ENCODE measurements at places on chromosomes 4 and X.

GRCh38 chr4:76691807-76692582 lies 205.9 kb downstream of the SOWAHB start:
- DNase-seq: no peak

DNA sequence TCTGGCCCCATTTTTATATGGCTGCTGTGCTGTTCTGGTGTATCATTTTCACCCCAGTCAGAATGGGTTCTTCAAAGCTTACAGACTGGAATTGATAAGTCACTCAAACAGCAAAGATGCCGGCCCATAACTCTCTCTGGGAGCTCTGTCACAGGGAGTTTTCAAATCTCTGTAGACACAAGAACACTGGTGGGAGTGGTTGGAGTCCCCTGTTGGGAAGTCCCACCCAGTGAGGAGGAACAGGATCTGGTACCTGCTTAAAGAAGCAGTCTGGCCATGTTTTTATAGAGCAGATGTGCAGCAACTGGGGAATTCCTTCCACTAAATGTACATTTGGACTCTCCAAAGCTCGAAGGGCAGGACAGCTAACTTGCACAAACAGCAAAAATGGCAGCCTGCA lies 69.3 kb upstream of the UGT2B7 start:
- no peak for DNase-seq

DNA sequence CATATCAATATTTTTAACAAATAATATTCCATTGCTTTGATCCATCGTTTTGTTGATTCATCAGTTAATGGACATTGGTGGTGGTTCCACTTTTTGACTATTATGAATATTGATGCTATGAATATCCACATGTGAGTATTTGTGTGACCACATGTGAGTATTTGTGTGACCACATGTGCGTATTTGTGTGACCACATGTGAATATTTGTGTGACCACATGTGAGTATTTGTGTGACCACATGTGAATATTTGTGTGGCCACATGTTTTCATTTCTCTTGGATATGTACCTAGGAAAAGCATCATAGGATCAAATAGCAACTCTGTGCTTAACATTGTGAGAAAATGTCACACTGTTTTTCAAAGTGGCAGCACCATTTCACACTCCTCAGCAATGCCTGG lies 433.6 kb upstream of the FRG1 start:
- no peak for DNase-seq

- no peak for DNase-seq
Observed at GRCh38 chrX:143165778-143166177, 140.1 kb downstream of the SPANXN4 start.

GRCh38 chrX:17591741-17592110 lies 145.6 kb upstream of the SCML1 start:
- no peak for DNase-seq

GRCh38 chr4:128311659-128312403 lies 24.2 kb upstream of the PGRMC2 start:
- DNase-seq: peak; percentile 76

GRCh38 chr4:179662522-179662921 lies 2220.3 kb upstream of the AGA start:
- DNase-seq: no peak

GRCh38 chr4:2141022-2141761 lies 82.1 kb downstream of the NAT8L start:
- no peak for DNase-seq

DNA sequence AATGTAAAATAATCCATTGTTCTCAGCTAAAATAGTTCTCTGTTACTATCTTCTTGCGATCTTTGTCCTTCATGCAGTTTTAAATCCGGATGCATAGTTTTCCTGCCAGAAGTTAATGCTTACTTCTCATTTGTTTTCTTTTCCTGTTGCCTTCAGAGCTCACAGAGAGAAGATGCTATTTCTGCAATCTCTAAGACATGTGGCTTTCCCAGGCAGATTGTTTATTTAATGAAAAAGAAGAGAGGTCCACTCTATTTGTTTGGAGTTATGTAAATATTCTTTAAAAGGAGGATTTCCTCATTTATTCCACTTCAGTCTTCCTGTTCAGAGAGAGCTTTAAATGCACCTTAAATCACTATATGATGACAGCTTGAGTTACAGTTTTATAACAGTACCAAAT lies 39.3 kb upstream of the HPGD start:
- DNase-seq: no peak

GRCh38 chr4:147617841-147618691 lies 869 bp downstream of the TMEM184C start:
- peak; percentile 45 for DNase-seq

GRCh38 chr4:160810424-160810823 lies 1353.4 kb downstream of the FSTL5 start:
- no peak for DNase-seq

DNA sequence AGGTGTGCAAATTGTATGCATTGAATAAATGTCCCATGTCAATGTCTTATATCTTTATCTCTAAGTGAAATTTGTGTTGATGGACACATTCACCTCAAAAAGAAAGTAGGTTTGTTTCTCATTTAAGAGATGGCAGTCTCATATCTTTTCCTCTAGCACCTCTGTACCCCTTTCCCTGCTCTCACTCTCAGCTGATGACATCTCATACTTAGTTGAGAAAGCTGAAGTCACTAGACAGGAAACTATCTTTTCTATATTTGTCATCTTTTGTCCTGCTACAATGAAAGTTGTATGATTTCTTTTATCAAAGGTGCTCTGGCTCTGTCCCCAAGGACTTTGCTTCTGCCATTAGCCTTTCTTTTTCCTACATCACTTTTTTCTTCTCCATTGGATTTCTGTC lies 84.0 kb upstream of the GRPR start:
- DNase-seq: no peak

DNA sequence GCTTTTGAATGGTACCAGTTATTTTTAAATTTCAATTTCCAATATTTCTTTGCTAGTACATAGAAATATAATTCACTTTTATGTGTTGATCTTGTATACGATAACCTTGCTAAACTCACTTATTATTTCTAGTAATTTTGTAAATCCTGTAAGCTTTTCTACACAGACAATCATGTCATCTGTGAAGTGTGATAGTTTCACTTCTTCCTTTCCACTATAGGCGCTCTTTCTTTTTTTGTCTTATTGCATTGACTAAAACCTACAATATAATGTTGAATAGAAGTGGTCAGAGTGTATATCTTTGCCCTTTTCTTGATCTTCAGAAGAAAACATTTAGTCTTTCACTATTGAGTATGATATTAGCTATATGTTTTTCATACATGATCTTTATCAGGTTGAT lies 76.6 kb downstream of the ZNF182 start:
- no peak for DNase-seq

DNA sequence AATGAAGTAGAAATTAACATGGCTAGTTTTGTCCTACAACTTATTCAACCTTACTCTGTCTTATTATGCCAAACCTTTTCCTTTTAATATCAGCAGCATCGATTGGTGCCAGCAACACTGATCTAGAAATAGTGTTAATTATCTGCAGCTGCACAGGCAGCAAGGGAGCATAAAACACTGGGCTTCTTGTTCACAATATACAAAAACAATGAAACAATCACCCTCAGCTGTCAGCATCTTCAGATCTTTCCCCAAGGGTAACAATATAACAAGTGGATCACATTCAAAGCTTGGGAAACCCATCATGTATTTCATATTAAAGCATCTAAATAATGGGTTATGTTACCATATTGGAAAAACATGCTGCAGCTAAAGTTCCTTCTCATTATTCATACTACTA lies 238.1 kb downstream of the SPOCK3 start:
- no peak for DNase-seq

DNA sequence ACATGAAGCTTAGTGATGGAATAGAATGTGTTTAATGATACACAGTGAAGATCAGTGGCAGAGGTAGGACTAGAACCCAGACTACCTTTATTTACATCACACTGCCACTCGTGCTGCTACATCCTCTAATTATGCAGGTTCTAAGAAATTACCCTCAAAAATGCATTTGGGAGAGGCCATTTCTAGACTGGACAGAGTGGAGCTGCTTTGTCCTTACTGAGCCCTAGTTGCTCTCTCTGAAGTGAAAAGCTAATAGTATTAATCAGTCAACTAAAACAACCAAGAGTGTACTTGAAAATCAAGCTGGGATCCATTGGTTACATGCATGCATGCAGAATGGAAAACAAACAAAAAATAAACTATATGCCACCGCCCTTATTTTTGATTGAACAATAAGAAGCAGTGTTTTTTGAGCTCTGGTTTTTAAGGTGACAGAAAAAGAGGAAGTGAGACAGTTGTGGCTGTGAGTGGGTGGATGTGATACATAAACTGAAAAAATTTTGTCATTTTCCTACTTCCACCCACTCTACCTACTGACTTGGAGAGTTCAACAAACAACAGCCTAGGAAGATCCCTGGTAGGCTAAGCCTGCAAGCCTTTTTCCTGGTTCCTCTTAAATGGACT lies 6.8 kb upstream of the VSIG4 start:
- no peak for DNase-seq

GRCh38 chrX:114841051-114841450 lies 176.4 kb downstream of the IL13RA2 start:
- DNase-seq: no peak

- DNase-seq: no peak
Observed at GRCh38 chr4:8724436-8725070, 132.0 kb downstream of the CPZ start.

DNA sequence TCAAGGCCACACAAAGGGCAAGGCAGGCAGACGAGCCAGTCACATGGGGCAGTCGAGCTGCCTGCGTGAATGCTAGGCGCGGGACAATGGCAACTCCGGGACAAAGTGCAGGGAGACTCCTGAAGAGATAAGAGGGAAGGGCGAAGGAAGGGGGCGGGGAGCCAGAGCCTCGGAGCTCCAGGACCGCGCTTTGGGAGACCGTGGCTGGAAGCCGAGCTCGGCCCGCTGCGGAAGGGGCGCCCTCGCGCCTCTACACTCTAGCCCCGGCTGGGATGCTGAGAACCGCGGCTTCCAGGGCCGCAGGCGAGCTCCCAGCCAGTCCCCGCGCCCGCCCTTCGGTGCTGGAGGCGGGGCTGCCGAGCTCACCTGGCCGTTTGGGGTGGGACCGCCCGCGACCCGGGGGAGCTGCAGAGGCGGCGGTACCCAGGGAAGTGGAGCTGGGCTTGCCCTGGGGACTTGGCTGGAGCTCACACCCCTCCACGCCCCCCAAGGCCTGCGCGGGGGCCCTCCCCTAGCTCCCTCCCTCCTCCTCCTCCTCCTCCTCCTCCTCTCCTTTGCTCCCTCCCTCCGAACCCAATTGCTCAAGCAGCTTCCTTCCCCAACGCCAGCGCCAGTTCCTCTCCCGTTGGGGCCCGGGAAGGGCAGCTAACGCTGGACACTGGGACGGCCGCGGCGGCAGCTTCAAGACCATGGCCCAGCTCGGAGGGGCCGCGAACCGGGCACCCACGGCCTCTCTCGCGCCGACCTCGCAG lies at the start of gene SOWAHD:
Gene SOWAHD, plus strand, starts transcription at position 610 of the 752 bp plus-strand sequence. Its CDS starts 80 bp downstream, at position 690.
- DNase-seq: no peak

DNA sequence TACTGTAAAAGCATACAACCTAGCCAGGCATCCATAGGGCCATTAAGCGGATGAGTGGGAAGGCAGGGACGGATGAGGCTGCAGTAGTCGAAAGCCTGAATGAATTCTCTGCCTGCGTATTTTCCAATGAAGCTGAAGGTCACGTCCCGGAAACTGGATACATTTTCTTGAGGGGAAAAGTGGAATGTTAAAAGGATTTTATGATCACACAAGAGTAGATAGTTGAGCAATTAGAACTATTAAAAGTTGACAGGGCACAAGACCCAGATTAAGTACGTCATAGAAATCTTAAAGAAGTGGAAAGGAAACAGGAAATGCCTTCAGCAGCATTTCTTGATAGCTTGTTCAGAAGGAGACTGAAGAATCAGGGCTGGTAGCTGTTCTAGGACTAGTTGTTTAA lies 98.3 kb upstream of the CXXC4 start:
- no peak for DNase-seq

DNA sequence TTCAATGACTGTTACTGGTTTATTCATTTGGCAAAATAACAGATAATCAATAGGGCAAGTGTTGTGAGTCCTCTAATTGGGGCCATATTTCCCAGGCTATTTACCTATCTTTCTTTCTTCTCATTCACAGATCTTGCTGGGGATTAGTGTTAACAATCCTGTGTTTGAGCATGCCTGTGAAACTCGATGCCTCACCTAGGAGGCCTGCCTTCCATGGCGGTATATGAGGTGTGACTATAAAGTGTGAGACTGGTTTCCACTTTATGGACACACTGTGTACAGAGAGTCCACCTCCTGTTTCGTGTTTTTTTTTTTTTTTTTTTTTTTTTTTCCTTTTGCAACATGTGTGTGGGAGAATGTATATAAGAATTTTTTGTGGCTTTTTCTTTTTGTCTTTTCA lies 199.3 kb downstream of the BMPR1B start:
- DNase-seq: no peak

DNA sequence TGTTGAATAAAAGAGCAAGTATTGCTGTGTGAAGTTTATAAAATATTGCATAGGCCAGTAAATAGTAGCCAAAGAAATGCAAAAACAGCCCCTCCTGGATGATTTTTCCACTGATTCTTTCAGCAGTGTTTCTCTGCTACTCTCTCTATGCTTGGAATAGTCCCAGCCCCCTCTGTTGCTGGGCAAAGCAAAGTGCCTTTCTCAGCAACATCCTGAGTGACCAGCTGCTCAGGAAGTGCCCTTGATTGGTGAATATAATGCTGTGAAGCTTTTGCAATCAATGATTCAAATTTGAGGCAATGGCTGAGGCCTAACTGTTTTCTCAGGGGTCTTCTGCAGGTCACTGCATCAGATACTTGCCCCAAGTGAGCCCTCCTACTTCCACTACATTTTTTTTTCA lies 656.7 kb downstream of the ZNF674 start:
- DNase-seq: no peak

DNA sequence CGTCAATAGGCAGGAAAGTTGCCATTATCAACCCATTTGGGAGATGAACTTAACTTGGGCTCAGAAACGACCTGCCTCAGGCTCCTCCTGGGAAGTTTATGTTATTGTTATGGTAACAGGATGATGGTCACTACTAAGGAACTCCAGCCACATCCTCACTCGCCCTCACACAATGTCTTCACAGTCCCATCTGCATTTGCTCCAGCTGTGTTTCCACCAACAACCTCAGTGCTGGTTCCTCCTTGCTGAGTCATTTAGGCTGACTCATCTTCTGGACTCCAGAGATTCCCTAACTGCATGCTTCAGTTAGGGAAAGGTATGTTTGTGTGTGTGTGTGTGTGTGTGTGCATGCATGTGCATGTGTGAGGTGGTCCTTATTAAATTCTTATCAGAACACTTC lies 293.4 kb upstream of the BOD1L1 start:
- no peak for DNase-seq

GRCh38 chr4:17981063-17981462 lies 40.5 kb downstream of the LCORL start:
- no peak for DNase-seq

DNA sequence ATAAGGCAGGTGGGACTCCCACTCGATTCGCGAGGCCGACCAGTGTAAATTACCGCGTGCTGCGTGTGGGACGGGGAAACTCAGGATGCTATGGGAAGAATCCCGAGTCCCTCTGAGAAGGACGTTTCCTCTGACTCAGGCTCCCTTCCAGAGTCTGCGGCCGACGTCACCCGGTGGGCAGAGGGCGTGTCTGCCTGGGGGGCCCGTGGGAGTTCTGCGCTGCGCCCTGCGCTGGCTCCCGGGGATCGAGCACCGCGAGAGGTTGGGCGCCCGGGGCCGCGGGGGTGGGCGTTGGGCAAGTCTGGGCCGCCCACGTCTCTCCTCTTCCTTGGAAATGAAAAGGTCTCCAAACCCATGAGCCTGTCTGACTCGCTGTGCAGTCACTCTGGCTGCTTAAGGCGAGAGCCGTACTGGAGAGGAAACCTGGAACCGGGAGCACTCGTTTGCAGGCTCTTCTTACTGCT lies 568 bp downstream of the NIPAL1 start:
- DNase-seq: no peak

GRCh38 chrX:124421898-124422655 lies 75.7 kb downstream of the SH2D1A start:
- DNase-seq: no peak

GRCh38 chrX:50996930-50997329 lies 86.4 kb downstream of the BMP15 start:
- no peak for DNase-seq
